Calu3 (cell line): ENCODE measurements at places on chromosomes 12 and 14.

DNA sequence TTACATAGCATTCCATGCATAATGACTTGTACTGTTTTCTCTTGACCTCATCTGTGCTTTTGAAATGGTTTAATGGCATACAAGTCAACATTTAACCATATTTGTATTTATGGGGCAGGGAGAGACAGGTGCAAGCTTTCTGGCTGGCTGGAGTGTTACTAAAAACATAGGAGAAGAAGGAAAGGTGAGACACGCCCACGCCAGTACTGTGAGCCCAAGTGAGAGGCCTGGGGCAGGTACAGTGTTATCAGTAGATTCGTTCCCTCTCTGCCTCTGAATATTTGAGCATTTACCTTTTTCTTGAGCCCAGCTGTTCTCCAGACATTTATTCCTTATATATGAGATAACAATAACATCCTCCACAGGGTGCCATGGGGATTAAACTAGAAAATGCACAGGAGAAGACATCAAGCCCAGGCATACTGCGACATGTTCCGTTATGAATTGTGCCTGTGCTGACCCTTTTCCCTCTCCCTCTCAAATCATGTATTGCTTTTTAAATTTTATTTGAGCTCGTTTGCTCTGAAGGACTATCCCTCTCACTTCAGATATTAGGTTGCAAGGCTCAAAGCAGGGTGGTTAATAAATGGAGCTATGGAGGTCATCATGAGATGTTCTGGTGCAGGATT lies 34.6 kb upstream of the TUBA1C start:
- DNase-seq, result no peak

- no peak for DNase-seq
These were observed 25.1 kb downstream of the DYRK4 start for GRCh38 chr12:4587108-4587507.

DNA sequence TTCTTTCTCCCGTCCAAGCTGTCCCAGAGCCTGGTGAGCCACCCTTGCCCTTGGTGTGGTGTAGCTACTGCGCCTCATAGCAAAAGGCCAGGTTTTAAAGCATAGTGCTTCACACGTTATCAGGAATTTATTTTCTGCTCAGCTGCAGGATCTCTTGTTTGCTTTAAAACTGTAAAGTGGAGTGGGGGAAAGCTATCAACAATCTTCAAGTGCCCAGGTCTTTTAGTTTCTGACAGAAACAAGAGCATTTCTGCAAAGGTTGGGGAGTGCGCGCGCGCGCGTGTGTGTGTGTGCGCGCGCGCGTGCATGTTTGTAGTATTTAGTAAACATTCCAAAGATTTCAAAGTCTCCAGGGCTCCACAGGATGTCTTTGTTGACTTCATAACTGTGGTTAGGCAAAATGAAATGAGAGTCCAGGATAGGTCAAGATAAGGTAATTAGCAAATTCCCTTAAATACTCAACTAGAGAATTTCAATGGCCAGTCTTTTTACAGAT lies 45.5 kb downstream of the EML1 start:
- DNase-seq, result no peak

DNA sequence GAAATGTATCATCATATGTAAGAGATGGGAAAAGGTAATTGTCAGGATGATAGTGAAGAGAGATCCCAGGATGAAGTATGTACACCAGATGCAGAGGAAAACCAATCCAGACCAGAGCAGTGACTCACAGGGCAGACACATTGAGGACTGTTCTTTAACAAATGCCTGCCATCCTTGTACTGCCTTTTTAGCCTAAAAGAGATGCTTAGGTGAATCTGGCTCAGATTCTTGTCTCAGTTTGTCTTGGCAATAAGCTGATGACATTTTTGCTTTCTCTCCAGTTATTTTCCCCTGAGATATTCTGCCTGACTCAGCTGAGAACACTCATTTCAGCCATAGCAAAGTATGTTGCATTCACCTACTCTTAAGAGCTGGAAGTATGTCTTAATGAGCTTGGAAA lies 405.3 kb upstream of the USP15 start:
- no peak for DNase-seq

DNA sequence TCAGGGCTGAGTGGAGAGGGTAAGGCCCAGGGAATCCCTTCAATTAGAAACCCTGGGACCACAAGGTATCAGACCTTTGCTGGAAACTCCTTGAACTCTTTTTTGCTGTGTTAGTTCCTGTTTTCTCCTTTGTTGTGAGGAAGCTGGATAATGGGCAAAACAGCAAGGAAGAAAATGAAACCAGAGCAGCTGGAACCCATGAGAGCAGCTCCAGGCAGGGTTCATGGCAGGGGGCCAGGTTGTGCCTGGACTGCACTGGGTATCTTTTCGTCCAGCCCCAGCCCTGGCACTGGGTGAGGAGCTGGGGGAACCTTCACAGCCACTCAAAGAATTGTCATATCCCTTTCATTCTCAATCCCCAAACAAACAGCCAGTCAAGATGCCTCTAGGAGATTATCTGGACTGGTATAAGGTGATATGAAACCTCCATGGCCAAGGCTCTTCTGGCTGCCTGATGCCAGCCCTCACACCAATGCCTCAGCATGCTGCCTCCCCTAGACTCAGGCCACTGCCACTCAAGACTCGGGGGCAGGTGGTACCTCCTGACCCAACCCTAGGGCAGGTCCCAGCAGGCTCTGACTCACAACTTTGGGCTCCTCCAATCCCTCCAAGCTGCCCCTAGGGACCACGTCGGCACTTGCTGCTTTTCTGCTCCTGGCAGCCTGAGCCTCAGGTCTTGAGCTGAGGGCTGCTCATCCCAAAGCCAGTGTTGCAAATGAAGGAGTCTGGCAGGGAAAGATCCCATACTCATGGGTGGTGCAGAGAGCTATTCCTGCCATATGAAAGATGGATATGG lies 16.5 kb downstream of the FAM186B start:
- DNase-seq, result no peak

DNA sequence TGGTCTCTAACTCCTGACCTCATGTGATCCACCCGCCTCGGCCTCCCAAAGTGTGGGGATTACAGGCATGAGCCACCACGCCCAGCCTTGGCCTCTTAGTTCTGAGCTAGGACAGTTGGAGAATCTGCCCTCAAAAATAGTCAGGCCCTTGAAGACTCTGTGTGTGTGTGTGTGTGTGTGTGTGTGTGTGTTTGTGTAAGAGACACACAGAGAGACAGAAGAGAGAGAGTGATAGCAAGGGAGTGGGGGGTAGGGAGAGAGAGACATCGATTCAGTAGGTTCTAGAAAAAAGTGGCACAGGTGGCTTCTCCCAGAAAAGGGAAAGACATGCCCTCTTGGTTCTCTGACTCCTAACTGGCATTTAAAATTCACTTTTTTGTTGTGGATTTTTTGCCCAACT lies 5.4 kb downstream of the HNF1A start:
- no peak for DNase-seq

DNA sequence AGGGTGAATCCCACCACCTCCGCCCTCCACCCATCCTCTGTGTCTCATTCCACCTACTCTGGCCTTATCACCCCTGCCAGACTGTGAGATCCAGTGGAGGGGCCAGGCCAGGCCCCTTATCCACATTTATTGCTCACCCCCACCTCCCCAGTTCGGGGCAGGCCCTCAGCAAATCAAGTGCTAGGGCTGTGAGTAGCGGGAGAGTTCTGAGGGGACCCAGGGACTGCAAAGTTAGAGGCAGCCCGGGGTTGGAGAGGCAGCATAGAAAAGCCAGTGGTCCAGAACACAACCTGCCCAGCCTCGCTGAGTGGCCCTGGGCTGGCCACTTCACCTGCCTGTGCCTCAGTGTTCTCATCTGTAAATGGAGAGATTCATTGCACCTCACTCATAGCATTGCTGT lies 27.2 kb upstream of the ACTN1 start:
- no peak for DNase-seq

GRCh38 chr12:91523831-91524230 lies 341.2 kb upstream of the DCN start:
- DNase-seq, result no peak

- DNase-seq, result no peak
These were observed 32.3 kb downstream of the NINJ2 start for GRCh38 chr12:630656-631632.

DNA sequence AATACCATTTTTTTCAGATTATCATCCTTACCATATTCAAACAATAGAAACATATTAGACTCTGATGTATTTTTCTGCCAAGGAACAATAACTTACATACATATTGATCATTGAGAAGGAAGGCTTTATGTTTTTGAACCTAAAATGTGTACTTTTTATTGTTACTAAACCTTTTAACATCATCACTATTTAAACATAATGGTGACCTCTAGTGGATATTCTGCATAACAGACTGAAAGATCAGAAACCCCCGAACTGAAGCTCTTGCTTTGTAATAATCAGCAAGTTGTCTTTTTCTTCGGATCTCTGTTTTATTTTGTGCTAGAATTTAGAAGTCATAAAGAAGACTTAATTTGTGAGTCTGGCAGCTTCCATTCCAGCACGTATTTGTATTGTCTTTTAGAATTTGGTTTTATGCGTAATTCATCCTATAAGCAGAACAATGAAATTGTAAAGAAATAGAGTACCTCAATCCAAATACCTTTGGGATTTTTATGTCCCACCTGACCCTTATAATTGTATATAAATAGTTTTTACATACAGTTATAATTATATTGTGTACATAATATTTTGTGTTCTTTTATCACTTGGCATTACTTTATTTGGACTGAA lies 125.9 kb upstream of the ATF1 start:
- no peak for DNase-seq

DNA sequence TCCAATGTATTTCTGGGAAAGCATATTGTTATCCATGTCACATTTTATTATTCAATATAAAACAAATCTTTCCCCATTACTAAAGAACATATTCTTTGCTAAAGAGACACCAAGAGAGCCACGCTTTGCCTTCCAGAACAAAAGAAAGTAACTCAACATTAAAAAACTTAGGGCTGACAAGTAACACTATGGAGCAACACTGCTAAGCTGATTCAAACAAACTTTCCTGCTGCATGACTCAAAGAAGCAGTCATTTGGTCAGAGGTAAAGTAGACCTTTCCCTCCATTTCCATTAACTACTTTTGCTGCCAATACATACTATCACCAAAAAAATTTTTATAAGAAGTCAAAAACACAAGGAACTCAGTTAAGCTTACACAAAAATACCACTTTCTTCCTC lies 83.0 kb downstream of the DENND5B start:
- DNase-seq, result no peak

GRCh38 chr12:66587912-66588311 lies 91.0 kb downstream of the GRIP1 start:
- DNase-seq, result no peak

DNA sequence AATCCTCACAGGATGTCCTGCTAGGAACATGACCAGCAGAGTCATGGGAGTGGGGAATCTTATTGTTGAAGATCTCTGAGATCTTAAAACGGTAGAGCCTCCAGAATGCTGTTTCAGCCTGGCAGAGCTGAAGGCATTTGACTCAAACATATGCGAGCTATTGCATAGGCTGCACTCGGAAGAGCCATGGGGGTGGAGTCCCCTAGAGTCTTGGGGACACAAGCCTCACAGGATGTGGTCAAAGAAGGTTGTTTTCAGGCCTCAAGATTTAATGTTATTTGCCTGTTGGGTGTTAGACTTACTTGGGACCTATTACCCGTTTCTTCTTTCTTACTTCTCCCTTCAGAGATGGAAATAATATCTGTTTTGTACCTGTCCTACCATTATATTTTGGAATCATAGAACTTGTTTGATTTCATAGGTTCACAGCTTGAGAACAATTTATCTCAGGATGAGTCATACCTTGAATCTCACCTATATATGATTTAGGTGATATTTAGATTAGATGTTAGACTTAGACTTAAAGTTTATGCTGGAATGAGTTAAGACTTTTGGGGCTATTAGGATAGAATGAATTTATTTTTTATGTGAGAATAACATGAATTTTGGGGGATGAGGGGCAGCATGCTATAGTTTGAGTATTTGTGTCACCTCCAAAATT lies 172.2 kb upstream of the ATP2B1 start:
- no peak for DNase-seq

DNA sequence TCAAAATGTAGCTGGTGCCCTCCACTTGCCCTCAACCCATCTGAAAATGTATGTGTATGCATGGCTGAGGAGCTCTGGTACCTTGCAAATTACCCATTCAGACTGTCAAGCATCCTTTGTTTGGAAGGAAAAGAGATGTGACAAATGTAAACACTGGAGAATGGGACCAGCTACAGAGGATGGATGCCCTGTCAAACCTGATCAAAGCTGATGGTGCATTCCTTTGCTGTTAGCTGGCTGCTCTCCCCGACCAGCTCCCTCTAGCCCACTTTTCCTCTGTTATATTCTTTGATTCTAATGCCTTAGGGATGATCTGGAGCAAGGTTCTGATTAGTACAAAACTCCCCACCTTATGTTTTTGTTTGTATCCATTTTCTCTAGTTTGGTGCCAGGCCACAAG lies 310.3 kb downstream of the C12orf75 start:
- DNase-seq, result no peak

DNA sequence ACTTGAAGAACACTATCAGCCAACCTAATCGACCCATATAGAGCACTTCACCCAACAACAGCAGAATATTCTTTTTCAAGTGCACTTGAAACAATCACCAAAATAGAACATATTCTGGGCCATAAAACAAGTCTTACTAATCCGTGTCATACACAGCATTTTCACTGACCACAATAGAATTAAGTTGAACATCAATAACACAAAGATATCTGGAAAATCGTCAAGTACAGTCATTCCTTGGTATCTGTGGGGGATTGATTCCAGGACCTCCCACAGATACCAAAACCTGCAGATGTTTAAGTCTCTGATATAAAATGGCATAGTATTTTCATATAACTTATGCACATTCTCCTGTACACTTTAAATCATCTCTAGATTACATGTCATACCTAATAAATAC lies 295.7 kb downstream of the BCL11B start:
- DNase-seq, result no peak

DNA sequence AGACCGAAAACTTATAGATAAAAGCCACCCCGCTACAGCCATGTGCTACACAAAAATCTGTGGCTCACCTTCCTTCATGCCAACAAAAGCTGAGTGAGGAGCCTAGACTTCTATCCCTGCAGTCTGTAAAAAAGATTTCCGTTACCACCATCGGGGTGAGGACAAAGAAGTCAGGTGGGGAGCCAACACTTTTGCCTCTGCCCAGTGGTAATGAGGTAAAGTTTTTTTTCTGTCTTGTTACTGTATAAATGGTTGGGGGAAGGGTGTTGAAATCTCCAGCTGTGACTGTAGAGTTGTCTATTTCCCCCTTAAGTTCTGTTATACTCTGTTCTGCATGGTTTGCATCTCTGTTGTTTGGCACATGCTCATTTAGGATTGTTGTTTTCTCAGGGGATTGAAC lies 707.8 kb downstream of the FLRT2 start:
- no peak for DNase-seq

- DNase-seq, result no peak
These were observed 1.9 kb downstream of the PCNX4 start for GRCh38 chr14:60093606-60094005.
